Placental epithelial cell (primary cell): ENCODE measurements at places on chromosomes 3 and 15. TPM values are rescaled to one million over a fixed set of nuclear protein-coding genes. Genes with fewer than 3 reads are reported as not detected.

Gene EPHB3
- total RNA-seq, result 3.7 and 4.7 TPM in 2 replicates

Gene RCCD1
- total RNA-seq, result 10.2 and 11.3 TPM in 2 replicates

Gene TNK2
- 16.1 and 21.6 TPM in 2 replicates for total RNA-seq

Gene TGM4
- total RNA-seq, result 7.3 and 16.5 TPM in 2 replicates

Gene GMNC
- under 0.01 TPM in 1 of 2 replicates, not detected in the other for total RNA-seq

Gene RBP2
- total RNA-seq, result not detected in 2 replicates

Gene TMCO5A
- total RNA-seq, result not detected in 2 replicates

Gene PTH1R
- total RNA-seq, result 8.0 and 12.6 TPM in 2 replicates

Gene NDUFB4
- total RNA-seq, result 39.8 and 46.3 TPM in 2 replicates

Gene NANOGP8
- not detected in 2 replicates for total RNA-seq

Gene SLC9A9
- under 0.01 and 0.43 TPM in 2 replicates for total RNA-seq
